ENCODE measurements at places on chromosomes 1 and 21. TPM values are rescaled to one million over a fixed set of nuclear protein-coding genes. Genes with fewer than 3 reads are reported as not detected.

GRCh38 chr1:111768023-111768422, 12.3 kb downstream of the DDX20 start:
- DNase-seq: no peak

DNA sequence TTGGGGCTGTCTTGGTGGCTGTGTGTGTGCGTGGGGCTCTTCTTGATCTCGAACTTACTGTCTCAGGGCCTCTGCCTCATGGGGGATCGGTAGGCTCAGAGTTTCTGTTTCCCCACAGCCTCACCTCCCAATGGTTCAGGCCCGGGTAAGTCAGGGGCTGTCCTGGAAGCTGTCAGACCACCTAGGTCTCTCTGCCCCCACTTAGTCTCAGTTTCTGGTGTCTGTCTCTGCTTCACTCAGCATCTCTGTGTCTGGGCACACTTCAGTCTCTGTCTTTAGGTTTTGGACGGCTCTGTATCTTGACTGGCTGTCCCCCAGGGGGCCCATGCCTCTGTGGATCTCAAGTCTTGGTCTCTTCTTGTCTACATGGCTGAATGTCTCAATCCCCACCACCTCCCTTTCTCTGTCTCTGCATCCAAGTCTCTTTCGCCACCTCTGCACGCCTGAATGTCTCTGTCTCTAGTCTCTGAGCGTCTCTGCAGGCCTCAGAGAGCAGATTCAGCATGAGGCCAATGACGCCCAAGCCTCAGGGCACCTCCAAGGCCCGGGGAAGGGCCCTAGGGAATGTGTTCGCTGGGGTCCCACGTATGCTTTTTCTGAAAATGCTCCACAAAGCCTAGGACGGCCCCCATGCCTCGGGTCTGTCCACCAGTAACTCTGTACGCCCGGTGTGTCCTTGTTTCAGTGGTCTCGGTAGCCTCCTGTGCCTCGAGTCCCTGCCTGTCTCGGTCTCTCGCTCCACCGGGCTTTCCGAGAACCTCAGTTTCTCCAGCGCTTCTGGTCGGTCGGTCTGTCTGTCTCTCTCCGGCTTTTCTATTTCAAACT, 818 bp downstream of the FHL3 start:
- peak; percentile 30 for DNase-seq

DNA sequence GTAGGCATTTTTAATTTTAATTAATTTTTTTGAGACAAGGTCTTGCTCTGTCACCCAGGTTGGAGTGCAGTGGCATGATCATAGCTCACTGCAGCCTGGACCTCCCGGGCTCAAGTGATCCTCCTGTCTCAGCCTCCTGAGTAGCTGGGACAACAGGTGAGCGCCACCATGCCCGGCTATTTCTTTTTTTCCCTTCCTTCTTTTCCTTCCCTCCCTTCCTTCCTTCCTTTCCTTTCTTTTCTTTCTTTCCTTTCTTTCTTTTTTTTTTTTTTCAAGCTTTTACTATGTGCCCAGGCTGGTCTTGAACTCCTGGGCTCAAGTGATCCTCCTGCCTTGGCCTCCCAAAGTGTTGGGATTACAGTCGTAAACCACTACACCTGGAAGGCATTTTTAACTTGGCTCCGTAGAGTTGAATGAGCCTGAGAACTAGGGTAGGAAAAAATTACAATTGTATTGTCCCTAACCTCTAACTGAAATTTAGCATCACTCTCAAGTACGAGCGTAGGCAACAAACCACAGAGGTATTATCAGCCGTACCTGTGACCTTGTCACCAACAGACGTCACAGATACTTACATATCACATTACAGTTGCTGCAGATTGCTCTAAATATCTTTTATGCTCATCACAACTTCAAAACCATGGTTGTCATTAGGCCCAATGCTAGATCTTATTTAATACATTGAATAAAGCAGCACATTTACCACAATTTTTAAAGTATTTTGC, 8.0 kb downstream of the RUNX3 start:
- no peak for DNase-seq

DNA sequence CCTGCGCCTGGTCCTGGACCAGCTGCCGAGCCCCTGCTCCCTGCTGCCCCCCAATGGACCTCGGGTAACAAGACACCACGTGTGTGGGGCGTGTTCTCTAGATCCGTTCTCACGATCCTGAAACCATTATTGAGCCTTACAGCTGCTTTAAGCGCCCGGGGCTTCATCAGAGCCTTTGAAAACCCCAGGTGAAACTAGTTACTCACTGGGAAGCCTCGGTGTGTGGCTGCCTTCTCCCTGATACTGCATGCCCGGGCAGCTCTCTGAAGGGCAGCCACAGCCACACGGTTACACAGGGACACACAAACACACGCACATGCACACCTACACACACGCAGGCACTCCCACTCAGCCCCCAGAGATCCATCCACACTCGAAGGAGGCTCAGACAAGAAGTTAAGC, 5.3 kb downstream of the HES2 start:
- peak; percentile 66 for DNase-seq

- peak; percentile 3 for DNase-seq
Observed at GRCh38 chr1:104780470-104781078, 1030.9 kb downstream of the AMY1C start.

NUP210L gene
- 0.03 TPM for polyA plus RNA-seq

SRSF11 gene
- 310 TPM for polyA plus RNA-seq

Data from large intestine (tissue), 12 donors.